Brain pericyte (primary cell): ENCODE measurements at places on chromosomes 4 and X.

DNA sequence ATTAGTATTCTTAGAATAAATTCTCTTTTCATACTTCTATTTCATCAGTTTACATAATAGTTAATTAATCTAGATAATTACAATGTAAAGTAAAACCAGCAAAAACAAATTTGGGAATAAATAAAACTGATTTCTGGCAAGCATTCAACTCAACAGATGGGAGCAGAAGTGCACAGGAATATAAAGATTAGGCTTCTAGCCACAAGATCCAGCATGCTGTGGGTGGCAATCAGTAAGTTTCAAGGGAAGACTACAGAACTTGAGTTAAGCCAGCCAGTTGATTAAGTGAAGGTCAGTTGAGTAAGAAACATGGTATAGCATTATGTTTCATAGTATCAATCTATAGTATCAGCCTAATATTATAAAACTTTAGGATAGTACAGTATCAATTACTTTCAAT lies 324.2 kb upstream of the AADAT start:
- no peak for DNase-seq

- DNase-seq: no peak
Measured at GRCh38 chr4:52711272-52711671, 40.0 kb downstream of the ERVMER34-1 start.

DNA sequence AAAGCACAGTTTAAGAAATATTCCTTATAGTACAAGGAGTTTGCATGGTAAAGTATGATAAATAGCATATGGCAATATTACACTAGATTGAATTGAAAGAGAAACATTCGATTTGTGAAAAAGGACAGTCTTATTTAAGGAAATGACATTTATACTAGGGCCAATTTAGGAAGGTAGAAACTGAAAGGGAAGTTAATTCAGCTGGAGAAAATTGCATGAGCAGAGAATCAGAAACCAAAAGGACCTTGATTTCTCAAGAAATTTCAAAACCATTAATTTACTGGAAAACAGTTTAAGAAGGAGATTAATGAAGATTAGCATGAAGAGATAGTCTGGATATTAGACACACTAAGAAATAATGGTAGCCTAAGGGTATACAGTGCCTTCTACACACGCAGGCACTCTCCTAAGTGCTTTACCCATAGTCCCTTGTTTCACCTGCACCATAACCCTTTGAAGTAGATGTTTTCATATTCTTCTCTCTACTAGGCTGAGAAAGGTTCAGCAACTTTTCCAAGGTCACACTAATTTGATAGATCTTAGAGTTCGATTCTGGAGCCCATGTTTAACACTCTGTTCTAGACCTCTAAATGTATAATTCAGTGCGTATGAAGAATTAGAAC lies 259.1 kb upstream of the SLIT2 start:
- no peak for DNase-seq

DNA sequence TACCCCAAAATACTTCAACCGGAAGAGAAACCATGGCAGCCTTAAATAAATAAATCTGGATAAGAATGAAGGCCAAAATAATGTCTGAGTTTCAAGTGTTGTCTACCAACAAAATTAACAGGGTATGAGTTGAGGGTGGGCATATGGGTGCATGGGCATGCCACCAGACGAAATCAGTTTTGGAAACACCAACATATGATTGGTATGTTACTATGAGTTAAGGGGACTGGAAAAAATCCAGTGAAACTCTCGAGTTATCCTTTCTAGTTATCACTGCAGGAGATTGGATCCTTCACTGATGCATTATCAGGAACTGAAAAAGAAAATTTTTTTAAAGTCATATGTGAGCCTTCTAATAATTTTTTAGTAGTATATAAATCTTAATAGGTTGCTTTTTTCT lies 32.4 kb downstream of the NOCT start:
- no peak for DNase-seq

DNA sequence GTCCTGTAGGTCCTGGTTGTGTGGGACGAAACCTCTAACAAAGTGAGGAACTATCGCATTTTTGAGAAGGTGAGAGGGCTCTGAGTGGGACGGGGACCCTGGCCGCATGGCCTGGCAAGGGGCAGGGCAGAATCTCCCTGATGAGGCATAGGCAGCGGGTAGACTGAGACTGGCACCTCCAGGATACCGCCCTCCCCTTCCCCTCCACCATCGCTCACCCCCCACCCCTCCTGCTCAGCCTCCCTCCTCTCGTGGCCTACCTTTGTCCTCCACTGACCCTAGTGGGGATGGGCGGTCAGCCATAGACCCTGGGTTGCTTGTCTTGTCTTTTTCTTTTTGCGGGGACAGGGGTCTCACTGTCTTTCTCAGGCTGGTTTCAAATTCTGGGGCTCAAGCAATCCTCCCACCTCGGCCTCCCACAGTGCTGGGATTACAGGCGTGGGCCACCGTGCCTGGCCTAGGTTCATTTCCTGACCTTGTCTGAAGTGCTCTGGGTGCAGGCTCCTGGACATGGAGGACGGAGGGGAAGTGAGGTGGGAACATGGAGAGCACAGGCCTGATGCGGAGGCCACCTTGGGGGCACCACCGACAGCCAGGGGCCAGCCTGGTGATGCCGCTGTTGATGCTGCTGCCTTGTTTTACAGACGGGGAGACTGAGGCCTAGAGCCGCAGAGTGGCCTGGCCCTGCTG lies 10.5 kb upstream of the ADD1 start:
- DNase-seq: no peak

GRCh38 chr4:117156806-117157205 lies 71.4 kb upstream of the TRAM1L1 start:
- DNase-seq: no peak

DNA sequence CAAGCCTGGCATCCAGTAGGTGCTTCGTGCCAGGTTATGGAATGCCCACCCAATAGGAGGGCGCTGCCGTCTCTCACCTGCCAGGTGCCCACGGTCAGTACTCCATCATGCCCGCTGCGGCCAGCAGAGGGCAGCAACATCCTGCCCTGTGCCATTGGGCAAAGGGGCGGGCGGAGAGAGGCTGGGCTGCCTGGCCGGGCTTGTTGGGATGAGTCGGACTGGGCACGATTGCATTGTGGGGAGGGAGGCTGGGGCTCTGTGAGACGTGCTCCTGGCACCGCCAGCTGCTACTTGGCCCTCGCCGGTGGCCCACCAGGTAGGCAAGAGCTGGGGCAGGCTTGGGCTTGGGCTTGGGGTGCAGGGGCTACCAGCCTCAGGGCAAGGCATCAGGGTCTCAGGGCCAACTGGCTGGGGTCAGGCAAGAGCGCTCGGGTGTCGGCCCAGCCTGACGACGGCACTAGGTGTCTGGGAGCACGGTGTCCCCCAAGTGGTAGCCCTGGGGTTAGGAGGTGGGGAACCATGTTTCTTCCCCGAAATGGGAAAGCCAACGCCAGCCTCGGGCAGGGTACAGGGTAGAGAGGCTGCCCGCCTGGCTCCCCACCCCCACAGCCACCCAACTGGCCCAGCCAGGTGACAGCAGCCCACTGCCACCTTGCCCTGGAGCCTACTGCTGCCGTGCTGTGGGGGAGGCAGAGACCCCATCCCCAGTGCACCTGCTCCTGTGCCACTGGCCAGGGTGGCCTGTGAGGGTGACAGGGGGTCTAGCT lies at the start of gene PLXNB3:
Gene PLXNB3 (plus strand): TSS at position 261 of the 767 bp plus-strand sequence. CDS start 1,287 bp downstream, outside the sequence.
- peak; percentile 12 for DNase-seq

- DNase-seq: peak; percentile 26
Measured at GRCh38 chr4:81405900-81406401, 65.8 kb downstream of the RASGEF1B start.

DNA sequence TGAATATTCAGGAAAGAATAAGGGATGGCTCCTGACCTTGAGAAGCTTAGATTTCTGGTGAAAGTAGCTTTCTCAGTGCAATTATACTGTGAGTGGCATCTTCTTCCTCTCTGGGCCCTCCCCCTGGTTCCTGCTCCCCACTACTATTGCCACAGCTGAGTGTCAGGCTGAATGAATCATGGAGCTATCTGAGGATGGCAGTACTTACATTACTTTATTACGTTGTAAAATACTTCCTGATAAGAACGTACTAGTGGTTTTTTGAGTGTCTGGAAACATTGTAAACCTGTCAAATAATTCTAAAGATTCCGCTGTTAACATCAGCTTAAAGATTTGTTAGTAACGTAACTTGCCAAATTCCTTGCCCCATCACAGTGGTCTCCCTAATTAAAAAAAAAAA lies 36.2 kb downstream of the ARHGAP10 start:
- DNase-seq: no peak

DNA sequence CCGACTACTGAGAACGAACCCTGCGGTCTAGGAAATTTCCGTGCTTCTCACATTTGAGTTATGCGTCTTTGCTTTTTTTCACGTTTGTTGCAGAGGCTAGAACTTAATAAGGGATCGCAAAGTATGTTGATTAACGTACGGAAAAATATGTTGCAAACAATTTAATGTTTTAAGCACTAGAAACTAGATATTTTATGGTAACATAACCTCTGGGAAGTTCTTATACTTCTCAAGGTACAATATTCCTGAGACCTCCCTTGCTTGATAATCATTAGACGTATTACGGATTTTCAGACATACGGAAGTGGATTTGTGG lies 639 bp upstream of the PRDM5 start:
- no peak for DNase-seq

DNA sequence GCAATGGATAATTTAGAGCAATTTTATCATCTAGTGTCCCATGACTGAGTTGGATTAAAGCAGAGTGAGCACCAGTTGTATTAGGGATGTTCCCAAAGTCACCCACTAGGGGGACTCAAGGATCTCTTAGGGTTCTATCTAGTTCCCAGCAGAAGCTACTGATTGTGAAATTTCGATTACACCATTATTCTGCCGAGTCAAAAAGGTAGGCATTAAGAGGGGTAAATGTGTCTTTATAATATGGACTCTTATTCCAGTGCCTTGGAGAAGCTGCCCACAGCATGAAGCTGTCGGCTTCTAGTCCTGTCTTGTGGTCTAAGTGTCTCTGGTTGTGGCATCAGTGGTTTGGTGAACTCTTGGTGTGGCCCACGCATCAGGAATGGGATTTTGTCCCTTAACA lies 53.3 kb downstream of the RGS12 start:
- no peak for DNase-seq

DNA sequence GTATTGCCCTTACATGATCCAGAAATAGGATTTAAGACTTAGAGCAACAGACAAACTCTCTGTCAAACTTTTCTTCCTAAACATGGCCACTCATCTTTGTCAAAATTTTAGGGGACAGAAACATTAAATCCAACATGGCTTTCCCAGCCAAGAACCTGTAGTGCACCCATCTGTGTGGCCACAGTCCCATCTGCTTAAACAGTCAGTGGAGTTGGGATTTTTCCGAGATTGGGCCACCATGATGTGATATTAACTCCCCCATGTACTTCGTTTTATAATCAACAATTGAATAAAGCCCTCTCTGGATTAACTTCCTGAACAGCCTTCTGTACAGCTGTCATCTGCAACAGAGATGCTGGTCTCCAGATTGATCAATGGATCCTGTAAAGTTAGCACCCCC lies 28.9 kb downstream of the TMEM144 start:
- no peak for DNase-seq

GRCh38 chr4:79607979-79608378 lies 200.0 kb upstream of the GK2 start:
- DNase-seq: no peak

- DNase-seq: no peak
Measured at GRCh38 chr4:102792361-102792936, 31.7 kb upstream of the MANBA start.

GRCh38 chr4:39044364-39044955 lies 12.3 kb upstream of the TMEM156 start:
- no peak for DNase-seq

DNA sequence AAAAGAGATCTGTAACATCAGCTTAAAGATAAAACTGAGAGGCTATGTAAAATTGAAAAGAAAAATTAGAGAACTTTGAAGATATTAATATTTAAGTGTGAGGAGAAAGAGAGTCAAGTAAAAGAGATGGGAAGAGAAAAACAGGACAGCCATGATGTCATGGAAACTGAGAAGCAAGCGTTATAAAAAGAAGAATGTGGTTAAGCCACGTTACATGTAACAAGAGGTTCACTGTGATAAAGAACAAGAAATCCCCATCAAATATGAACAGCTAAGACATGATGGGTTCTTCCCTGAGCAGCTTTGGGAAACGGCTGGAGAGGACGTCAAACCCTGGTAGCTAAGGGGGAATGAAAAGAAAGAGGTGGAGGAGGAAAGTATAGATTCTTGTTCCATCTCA lies 1269.3 kb upstream of the TENM3 start:
- DNase-seq: no peak

- no peak for DNase-seq
Measured at GRCh38 chr4:907691-908425, 24.3 kb downstream of the GAK start.

DNA sequence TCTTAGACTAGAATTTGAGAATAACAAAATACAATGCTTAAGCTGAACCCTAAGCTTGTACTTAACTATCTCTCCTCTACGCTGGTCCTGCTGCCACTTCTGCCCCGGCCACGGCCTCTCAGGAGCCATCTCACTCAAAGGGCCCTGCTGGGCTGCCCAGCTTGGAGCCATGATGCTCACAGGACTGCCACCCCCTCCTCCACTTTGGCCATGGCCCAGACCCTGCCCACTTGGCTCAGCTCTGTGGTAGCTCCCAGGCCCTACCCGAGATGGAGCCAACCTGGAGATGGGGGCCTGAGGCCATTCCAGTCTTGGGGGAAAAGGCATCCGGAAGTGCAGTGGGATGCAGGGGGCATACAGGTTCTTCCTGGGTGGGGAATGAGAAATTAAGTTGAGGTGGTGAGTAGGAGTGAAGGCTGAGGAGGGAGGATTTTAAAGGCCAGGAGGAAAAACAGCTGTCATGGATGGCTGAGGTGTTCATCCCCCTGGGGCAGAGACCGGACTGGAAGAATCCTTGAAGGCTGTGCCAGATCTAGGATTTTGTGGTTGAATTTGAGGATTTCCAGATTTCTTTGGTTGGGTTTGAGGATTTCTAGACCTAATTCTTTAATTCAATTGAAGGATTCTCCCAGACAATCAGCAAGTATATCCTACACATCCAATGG lies 824 bp downstream of the SASH3 start:
- no peak for DNase-seq

DNA sequence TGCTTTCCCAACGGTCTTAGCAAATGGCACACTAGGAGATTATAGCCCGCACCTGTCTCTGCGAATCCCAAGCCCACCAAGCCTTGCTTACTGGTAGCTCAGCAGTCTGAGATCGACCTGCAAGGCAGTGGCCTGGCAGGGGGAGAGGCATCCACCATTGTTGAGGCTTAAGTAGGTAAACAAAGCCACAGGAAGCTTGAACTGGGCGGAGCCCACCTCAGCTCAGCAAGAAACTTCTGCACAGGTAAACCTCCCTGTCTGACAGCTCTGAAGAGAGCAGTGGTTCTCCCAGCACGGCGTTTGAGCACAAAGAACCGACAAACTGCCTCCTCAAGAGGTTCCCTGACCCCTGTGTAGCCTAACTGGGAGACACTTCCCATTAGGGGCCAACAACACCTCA lies 42.8 kb downstream of the BRWD3 start:
- no peak for DNase-seq

GRCh38 chrX:153530411-153531129 lies 13.1 kb downstream of the ATP2B3 start:
- no peak for DNase-seq

- no peak for DNase-seq
Measured at GRCh38 chr4:8293131-8293975, 23.8 kb downstream of the HTRA3 start.

- DNase-seq: no peak
Measured at GRCh38 chr4:139018971-139019758, 3.6 kb downstream of the NOCT start.
